ENCODE measurements at places on chromosomes 6 and 20.

GRCh38 chr20:37207171-37207570 is 27.8 kb upstream of the MROH8 start:
- no peak for DNase-seq

GRCh38 chr20:11261533-11262000 is 587.8 kb upstream of the JAG1 start:
- no peak for DNase-seq

DNA sequence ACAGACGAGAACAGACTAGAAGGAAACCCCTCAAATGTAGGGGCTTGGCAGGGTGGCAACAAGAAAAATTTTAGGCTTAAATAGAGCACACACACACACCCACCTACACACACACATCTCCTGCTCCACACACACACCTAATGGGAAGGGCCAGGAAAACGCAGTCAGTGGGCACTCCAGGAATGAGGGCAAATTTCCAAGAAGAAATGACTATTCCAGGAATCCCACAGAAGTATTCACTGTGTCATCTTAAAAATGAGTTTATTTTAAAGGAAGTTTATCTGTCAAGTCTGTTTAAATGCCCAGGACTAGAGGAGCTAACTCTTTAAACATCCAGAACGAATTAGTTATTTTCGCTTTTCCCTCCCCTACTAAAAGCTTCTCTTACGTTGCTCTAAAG is 13.0 kb downstream of the ALDH8A1 start:
- DNase-seq: no peak

- DNase-seq: no peak
These were observed 57.4 kb upstream of the FOXC1 start for GRCh38 chr6:1552296-1552761.

All from stimulated activated CD4-positive, alpha-beta T cell treated with anti-CD3 and anti-CD28 coated beads, Interleukin-2, amount 100 ng/mL, for 48 hours (primary cell).